ENCODE measurements at places on chromosomes 16 and 17.

- peak; percentile 28 for DNase-seq
Measured at GRCh38 chr17:28916302-28916934, 13.5 kb upstream of the DHRS13 start.

DNA sequence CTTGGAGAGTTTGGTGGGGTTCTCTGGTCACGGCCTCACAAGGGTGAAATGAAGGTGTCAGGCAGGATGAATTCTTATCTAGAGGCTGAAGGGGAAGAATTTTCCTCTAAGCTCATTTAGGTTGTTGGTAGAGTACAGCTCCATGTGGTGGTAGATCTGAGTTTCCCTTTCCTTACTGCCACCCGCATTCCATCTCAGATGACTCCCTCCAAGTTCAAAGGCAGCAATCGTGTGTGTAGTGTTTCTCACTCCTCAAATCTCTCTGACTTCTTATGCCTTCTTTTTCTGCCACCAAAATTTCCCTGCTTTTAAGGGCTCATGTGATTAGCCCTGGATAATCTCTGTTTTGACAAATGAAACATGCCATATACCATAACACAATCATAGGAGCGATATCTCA, 135.5 kb upstream of the MYOCD start:
- no peak for DNase-seq

DNA sequence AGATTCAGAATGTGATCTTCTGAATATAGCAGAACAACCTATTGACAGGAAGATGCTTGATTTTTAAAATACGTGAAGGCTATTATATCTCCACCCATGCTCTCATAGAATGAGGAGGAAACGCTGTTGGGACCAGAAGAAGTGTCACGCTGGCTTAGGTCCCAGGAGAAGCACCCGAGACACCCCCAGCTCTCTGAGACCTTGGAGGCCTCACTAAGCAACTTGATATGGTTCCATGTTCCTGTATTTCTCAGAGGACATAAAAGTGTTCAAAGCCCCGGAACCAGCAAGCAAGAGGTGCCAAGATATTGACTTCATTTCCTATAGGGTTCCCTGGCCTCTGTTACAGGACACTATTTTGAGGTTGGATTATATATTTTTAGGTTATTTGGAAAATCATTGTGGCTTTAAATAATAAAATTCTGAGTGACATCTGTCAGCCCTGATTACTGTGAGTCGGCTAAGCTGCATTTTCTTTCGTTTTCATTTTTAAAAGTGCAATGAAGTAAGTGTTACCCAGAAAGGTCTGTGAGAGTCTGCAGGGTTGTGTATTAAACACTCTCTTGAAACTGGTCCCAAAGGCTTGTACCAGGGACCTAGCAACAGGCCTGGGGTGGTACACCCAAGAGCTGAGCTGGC, 400.0 kb downstream of the SOX9 start:
- no peak for DNase-seq

GRCh38 chr17:54727624-54728023, 173.0 kb upstream of the TOM1L1 start:
- DNase-seq = no peak

GRCh38 chr17:65022751-65023700, 33.5 kb downstream of the GNA13 start:
- DNase-seq = no peak

- DNase-seq = no peak
Measured at GRCh38 chr17:34665150-34665806, 85.9 kb downstream of the TMEM132E start.

DNA sequence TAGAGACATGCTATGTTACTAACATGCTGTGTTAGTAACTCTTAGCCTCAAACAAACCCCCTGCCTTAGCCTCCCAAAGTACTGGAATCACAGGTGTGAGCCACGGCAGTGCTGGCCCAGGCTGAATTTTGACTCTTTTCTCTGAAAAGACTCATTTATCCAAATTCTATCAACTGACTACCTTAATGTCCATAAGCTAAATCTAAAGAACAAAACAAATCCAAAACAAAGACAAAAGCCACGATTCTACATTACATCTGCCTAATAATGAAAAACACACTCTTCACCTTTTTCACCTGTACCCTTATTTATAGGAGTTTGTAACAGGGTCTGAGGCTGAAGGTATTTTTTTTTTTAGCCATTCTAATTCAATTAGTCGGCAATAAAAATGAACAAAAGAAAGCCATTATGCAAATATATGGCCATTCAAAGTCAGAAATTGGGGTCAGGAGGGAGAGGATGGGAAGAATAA, 432.5 kb downstream of the RBFOX1 start:
- DNase-seq = no peak

DNA sequence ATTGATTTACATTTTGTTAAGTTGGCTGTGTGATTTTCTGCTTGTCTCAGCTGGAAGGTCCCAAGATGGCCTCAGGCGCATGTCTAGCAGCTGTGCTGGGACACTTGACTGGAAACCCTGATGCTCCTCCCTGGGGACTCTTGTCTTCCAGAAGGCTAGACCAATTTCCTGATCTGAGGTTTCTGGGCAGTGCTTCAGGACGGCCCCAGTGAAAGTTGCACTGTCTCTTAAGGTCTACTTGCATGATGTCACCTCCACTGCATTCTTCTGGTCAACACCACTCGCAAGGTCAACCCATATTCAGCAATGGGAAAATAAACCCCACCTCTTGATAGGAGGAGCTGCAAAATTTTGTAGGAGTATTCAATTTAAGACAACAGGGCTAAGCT, 116.0 kb downstream of the SALL1 start:
- no peak for DNase-seq

DNA sequence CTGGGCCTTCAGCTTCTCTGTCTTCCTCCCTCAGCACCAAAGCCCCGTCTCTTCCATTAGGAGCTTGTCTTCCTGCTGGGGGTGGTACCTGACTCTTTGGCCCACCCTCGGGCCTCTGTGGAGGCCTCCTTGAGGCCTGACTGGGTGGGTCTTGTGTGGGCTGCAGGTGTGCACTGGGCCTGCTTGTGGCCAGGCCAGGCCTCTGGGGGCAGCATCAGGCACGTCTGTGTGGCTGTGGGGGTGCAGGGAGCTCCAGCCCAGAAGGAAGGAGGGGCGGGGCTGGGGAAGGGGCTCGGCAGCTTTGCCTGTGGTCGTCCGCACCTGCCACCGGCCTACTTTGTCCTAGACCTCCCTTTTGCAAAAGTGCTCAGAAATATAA, 7.0 kb downstream of the PIGQ start:
- DNase-seq = no peak

GRCh38 chr16:88377961-88378360, 4.8 kb upstream of the ZNF469 start:
- no peak for DNase-seq

DNA sequence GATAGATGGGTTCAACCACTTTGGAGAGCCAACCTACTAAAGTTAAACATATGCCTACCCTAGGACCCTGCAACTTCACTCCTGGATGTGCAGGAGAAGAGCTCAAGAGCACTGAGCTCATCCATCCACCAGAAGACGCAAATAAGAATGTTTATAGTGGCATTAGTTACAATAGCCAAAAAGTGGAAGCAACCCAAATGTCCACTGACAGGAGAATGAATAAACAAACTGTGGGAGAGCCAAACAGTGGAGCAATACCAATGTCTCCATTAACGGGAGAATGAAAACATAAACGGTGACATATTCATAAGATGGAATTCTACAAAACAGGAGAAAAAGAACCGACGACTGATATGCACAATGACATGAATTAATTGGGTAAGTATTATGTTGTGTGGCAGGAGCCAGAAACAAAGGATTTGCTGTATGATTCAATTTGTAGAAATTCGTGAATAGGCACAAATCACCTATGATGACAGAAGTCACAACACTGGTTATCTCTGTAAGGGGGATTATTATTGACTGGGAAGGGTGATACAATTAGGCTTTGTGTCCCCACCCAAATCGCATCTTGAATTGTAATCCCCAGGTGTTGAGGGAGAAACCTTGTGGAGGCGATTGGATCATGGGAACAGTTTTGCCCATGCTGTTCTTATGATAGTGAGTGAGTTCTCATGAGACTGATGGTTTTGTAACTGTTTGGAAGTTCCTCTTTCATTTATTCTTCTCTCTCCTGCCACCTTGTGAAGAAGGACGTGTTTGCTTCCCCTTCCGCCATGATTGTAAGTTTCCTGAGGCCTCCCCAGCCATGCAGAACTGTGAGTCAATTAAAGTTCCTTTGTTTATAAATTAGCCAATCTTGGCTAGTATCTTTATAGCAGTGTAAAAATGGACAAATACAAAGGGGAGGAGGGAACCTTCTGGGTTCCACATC, 57.9 kb upstream of the PLCG2 start:
- DNase-seq = no peak

DNA sequence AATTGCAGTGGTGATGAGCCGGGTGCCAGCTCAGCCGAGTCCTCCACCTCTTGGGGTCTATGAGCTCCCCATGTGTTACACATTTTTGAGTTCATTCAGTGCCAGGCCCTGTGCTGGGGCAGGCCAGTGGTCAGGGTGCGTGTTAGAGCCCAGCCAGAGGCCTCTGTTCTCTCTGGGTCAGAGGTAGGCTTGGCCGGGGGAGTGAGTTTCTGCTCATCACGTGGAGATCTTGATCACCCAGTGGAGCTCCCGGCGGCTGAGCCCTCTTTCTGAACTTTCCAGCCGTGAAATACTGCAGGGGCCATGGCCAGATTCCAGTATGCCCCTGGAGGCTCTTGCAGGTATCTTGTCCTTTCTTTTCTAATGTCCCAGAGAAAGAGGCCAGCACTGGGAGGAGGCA, 93.0 kb downstream of the RAP1GAP2 start:
- no peak for DNase-seq

DNA sequence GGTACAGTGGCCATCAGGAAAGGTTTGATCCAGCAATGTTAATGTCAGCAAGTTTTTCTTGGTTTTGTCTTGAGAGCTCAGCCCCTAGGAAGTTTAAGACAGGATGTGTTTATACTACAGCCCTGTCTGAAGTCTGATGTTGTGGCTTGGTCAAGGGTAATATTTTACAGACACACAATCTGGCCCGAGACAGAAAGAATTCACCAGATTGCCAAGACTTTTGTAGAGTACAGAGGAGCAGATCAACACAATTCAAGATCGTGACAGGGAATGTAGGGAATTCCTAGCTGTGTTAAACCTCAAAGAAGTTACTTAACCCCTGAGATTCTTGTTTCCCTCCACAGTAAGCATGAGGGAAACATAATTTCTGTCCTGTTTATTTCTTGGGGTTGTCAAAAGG, 63.1 kb downstream of the SHISA9 start:
- DNase-seq = no peak

GRCh38 chr16:4271176-4272113, 1.4 kb downstream of the TFAP4 start:
- DNase-seq = peak; percentile 79

GRCh38 chr17:71325886-71326285, 794.9 kb upstream of the SOX9 start:
- no peak for DNase-seq

- no peak for DNase-seq
Measured at GRCh38 chr17:5541610-5542202, 42.6 kb downstream of the NLRP1 start.

DNA sequence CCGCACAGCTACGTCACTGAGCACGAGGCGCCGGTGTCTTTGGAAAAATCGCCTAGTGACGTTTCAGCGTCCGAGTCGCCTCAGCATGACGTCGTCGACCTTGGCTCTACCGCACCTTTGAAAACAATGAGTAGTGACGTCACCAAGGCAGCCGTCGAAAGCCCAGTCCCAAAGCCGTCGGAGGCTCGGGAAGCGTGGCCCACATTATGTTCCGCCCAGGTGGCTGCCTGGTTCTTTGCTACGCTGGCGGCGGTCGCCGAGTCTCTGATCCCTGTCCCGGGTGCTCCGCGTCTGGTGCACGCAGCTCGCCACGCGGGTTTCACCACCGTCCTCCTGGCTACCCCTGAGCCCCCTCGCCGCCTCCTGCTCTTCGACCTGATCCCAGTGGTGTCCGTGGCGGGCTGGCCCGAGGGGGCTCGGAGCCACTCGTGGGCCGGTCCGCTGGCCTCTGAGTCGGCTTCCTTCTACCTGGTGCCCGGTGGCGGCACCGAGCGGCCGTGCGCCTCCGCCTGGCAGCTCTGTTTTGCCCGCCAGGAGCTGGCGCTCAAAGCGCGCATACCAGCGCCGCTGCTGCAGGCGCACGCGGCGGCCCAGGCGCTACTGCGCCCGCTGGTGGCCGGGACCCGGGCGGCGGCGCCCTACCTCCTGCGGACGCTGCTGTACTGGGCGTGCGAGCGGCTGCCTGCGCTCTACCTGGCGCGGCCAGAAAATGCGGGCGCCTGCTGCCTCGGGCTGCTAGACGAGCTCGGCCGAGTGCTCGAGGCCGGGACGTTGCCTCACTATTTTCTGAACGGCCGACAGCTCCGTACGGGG, 1.5 kb downstream of the TMEM102 start:
- DNase-seq = no peak

DNA sequence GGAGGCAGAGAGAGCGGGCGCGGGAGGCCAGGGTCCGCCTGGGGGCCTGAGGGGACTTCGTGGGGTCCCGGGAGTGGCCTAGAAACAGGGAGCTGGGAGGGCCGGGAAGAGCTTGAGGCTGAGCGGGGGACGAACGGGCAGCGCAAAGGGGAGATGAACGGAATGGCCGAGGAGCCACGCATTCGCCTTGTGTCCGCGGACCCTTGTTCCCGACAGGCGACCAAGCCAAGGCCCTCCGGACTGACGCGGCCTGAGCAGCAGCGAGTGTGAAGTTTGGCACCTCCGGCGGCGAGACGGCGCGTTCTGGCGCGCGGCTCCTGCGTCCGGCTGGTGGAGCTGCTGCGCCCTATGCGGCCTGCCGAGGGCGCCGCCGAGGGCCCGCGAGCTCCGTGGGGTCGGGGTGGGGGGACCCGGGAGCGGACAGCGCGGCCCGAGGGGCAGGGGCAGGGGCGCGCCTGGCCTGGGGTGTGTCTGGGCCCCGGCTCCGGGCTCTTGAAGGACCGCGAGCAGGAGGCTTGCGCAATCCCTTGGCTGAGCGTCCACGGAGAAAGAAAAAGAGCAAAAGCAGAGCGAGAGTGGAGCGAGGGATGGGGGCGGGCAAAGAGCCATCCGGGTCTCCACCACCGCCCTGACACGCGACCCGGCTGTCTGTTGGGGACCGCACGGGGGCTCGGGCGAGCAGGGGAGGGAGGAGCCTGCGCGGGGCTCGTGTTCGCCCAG, 1.2 kb upstream of the CBX4 start:
- DNase-seq = no peak

DNA sequence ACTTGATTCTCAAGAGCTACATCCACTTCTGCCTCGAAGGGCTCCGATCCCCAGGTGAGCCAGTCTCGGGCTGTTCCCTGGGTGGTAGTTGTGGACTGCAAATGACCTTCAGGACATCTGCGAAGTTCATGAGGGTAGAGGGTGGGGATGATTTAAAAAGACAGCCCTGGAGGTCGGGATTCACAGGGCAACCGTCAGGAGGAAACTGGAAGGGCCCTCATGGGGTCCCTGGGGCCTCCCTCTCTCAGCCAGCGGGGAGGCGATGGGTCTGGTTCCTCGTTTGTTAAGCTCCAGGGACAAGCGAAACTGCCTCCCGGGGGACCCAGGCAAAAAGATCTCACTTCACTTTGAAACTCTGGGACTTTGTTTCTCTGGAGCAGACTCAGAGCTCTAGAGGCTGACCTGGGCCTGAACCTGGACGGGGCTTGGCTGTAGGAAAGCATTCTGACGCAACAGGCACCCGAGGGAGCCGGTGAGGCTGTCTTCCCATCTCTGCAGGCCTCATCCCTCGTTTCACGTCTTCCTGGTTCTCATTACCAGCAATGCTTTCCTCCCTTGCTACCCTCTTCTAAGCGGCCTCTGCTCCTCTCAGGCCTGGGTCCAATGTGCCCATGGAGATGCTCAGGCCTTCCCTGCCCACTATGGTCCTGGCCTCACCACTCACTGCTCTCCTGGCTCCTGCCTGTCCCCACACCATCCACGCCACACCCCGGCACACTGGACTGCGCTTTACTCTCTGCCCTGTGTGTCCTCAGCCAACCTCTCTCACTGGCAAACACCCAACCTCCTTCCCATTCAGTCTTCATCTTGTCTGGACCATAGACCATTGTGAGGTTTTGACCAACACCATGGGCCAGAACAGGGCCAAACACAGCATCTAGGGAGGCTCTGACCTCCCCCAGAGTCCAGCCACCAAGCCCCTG, 214.2 kb upstream of the TNRC6C start:
- DNase-seq = no peak

Data from NCI-H524 treated with DMSO at 0.1 percent for 48 hours (cell line).